Natural killer cell treated with Interleukin-12 subunit alpha and Interleukin-12 subunit beta and Interleukin-15 and Interleukin-18, amount 100 ng/mL, for 72 hours (primary cell): ENCODE measurements at places on chromosomes 6 and 20. TPM values are rescaled to one million over a fixed set of nuclear protein-coding genes. Genes with fewer than 3 reads are reported as not detected.

TNFRSF21 gene
- 0.31 TPM for total RNA-seq

TNNC2 gene
- total RNA-seq = not detected

IBTK gene
- 34.3 TPM for total RNA-seq

NOL7 gene
- 62.6 TPM for total RNA-seq

STMND1 gene
- total RNA-seq = not detected

TMEM200A gene
- total RNA-seq = 4.8 TPM

PERP gene
- 2.0 TPM for total RNA-seq

RSPH4A gene
- total RNA-seq = 0.24 TPM

NOTCH4 gene
- 1.4 TPM for total RNA-seq

TREML2 gene
- total RNA-seq = 1.5 TPM

SLC24A3 gene
- not detected for total RNA-seq

DNA sequence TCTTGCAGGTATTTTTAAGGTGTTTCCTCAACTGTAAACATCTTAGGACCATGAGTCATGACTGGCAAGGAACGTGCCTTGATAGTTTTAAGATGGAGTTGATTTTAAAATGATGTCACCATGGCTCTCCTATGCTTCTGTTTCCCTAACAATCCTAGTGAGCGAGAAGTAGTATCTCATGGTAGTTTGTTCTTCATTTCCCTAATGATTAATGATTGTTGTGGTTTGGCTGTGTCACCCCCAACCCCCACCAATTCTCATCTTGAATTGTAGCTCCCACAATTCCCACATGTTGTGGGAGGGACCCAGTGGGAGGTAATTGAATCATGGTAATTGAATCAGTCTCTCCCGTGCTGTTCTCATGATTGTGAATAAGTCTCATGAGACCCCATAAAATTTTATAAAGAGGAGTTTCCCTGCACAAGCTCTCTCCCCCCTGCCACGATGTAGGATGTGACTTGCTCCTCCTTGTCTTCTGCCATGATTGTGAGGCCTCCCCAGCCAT lies 16.8 kb upstream of the BNIP5 start:
- no peak for DNase-seq

- DNase-seq = no peak
Measured at GRCh38 chr6:106102034-106102433, 15.9 kb downstream of the PRDM1 start.

DNA sequence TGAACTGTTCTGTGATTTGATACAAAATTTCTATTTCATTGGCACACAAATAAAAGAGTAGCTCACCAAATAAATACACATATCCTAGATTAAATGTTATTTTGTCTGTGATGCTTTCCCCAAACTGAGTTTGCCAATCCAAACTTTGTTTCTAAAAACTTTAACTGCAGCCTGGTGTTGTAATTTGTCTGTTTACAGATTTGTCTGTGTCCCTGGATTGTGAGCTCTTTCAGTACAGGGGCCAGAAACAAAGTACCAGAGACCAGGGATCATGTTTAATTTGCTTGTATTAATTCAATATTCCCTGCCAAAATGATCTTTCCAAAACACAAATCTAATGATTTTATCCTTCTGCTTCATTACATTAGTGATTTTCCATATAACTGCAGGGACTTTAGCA lies 1044.6 kb upstream of the GJE1 start:
- DNase-seq = no peak

- DNase-seq = no peak
Measured at GRCh38 chr6:128074567-128074966, 173.7 kb upstream of the THEMIS start.

DNA sequence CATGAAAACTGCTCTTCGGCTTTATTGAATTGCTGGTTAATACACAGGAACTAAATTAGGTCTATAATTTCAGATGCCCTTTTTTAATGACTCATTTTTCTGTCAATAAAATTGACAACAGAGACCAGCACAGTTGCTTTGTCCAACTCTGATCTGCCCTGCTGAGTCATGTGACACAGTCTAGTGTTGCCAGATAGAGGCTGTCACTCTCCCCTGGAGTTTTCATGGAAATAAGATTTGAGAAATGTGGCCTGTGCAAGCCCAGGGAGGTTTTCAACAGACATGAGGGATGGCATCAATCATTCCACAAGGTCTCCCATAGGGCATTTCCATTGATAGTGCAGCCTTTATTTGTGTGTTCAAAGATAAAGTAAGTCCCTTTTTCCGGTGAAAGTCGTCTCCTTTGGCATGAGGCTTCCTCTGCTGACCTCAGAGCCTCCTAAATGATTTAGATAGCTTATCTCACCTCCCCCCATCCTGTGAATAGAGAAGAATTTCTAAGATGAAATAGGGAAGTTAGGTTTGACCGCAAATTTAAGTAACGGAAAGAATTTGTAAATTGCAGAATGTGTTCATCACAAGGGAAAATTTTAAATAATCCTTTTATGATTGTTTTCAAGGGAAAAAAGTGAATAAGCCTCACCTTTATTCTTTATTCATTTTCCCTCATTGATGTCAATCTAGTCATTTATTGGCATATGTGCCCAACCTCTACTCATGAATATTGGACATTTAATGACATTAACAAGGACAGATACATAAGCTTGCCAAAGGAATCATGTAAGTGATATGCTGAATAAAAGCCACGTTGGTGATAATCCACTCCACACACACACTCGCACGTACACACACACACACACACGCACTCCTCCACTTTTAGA lies 277.7 kb downstream of the ADGB start:
- no peak for DNase-seq

GRCh38 chr6:137927777-137928218 lies 60.7 kb downstream of the TNFAIP3 start:
- DNase-seq = peak; percentile 89

DNA sequence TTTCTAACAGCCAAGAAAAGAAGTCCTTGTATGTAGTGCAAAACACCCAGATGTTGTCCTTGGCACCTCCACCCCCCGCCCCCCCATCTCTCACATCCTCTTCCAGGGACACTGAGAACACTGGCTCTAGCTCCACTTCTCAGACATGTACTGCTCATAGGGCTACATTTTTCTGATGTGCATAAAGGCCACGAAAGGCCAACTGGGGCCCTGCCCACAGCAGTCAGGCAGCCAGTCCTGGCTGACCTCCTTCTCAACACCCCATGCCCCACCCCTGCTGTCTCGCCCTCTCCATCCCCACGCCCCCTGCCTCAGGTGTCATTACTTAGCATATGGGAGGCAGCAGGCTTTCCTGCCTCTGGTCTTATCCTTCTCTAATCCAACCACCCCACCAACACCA lies 11.3 kb downstream of the GABRR1 start:
- no peak for DNase-seq

GRCh38 chr6:313917-314316 lies 21.6 kb downstream of the DUSP22 start:
- DNase-seq = no peak

DNA sequence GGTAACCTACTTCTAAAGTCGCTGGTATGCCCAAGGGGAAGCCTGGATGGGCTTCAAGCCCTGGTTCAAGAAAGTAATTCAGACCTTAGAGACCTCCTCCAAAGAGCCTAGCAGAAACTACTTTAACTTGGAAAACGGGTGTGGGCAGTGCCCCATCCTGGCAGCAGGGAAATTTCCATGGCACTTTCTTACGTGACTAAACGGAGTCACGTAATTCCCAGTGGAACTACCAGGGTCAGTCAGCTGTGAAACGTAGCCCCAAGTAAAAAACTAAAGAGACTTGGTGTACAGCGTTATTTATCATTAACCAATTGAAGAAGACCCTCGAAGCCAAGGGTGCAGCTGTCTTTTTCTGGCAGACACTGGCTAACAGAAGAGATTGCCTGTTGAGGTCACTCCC lies 114.0 kb downstream of the RCAN2 start:
- DNase-seq = no peak

DNA sequence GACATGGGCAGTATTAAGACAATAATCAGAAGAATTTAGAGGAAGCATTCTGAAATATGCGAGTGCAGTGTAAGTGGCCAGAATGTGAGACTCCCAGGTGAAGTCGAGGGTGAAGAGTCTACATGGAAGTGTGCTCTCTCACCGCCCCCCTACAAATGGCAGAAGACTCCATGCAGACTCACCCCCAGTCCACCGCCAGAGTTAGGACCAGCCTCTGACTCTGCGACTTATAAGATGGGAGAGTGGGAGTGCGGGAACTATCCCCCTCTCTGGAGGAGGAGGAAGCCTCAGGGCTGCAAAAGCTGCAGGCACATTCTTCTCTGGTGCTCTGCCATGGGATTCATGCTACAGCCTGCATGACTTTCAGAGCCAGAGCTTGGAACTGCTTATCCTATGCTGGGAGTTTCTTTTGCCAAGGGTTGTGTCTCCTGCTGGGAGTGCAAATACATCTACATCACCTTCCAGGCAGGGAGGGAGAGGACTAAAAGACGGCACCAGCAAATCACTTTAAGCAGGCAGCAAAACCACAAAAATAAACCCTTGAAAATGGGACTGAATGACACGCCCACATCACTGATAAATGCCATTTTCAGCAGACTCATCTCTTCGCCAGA lies 206.7 kb upstream of the SULF2 start:
- DNase-seq = no peak

- DNase-seq = no peak
Measured at GRCh38 chr6:90256698-90257485, 39.8 kb downstream of the BACH2 start.

DNA sequence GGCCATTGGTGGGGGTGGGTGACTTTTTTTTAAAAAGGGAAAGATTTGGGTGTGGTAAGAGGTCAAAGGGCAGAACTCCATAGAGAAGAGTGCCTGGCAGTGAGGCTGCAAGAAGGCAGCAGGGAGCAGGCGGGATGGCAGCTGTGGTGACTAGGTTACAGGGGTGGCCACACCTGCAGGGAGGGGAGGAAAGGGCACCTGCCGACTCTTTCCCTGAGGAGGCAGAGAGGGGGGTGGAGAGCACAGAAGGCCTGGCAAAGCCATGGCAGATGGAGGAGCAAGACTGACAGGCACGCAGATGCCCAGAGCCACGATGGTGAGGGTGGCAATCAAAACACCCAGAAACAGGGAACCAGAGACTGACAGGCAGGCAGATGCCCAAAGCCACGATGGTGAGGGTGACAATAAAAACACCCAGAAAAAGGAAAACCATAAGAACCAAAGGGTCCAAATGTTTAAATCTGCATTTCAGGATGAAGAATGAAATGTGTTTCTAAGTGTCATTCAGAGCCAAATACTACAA lies 19.3 kb downstream of the CST7 start:
- DNase-seq = no peak

DNA sequence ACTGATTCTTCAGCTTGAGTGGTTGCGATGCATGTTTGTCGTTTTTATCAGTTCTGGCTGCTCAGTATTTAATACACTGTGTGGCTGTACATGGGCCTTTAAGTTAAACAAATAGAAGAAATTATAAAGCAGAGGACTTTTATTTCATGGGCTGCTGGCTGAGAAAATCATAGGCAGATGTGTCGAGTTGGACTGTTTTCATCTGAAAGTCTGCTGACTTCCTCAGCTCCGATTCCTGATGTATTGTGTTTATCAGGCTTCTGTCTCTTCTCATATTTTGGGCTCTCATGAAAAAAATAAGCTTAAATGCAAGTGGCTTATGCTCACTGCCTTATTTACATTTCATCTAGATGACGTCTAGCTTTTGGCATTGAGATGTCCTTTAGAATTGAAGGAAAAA lies 129.5 kb upstream of the GGTLC1 start:
- no peak for DNase-seq

GRCh38 chr6:1554476-1555310 lies 55.0 kb upstream of the FOXC1 start:
- DNase-seq = peak; percentile 68
